MCF 10A (cell line): ENCODE measurements at places on chromosomes 6 and 20. TPM values are rescaled to one million over a fixed set of nuclear protein-coding genes. Genes with fewer than 3 reads are reported as not detected.

The SEMG2 gene
- total RNA-seq = not detected in 2 replicates

GRCh38 chr6:122116119-122116834 is 283.2 kb upstream of the HSF2 start:
- DNase-seq = no peak

DNA sequence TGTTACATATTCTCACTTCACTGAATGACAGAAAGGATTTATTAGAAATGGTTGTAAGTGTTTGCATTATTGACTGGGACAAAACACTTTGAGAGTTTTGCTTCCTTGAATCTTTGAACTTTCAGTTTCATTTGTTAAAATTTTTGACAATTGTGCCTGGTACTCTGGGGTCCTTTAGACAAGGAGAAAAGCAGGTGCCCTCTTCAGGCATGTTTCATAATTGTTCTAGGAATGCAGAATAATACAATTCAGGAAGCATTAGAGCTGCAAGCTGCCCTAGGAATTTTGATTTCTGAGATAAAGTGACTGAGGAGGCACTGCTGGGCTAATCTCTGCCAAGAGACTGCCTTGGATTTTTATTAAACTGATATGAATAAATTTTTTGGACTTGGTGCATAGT is 49.7 kb downstream of the TOP1 start:
- DNase-seq = peak; percentile 50

DNA sequence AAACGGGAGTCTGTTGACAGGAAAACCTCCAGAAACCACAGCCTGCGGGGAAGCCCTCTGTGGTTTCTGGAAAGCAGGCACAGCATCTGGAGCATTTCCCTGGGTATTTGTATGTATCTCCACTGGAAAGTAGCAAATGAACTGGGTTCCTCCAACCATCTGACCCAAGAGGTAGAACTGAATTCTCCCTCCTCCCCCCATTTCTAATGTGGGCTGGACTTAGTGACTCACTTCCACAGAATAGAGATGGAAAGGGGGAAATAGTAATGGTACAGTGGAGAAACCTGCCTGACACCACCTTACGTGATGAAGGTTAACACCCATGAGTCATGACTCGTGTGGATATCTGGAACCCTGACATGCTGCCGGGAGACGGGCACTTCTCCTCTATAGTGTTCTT is 51.9 kb upstream of the XRN2 start:
- DNase-seq = peak; percentile 13

DNA sequence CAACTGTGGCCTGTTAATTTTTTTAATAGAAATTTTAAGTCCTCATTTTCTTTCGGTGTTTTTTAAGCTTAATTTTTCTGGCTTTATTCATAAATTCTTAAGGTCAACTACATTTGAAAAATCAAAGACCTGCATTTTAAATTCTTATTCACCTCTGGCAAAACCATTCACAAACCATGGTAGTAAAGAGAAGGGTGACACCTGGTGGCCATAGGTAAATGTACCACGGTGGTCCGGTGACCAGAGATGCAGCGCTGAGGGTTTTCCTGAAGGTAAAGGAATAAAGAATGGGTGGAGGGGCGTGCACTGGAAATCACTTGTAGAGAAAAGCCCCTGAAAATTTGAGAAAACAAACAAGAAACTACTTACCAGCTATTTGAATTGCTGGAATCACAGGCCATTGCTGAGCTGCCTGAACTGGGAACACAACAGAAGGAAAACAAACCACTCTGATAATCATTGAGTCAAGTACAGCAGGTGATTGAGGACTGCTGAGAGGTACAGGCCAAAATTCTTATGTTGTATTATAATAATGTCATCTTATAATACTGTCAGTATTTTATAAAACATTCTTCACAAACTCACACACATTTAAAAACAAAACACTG is 10.1 kb downstream of the HFE start:
- peak; percentile 74 for DNase-seq

The PLCB4 gene
- 0.22 and 0.91 TPM in 2 replicates for total RNA-seq

- no peak for DNase-seq
These were observed 724 bp upstream of the CUL7 start for GRCh38 chr6:43054206-43054943.

- no peak for DNase-seq
These were observed 251.7 kb downstream of the PHACTR1 start for GRCh38 chr6:12968290-12968689.

The DUSP15 gene
- total RNA-seq = not detected in 2 replicates

- peak; percentile 28 for DNase-seq
These were observed 682.0 kb downstream of the GRIK2 start for GRCh38 chr6:102075539-102075938.

The OTOR gene
- not detected in 2 replicates for total RNA-seq

GRCh38 chr20:9392892-9393857 is 121.2 kb upstream of the LAMP5 start:
- peak; percentile 76 for DNase-seq

DNA sequence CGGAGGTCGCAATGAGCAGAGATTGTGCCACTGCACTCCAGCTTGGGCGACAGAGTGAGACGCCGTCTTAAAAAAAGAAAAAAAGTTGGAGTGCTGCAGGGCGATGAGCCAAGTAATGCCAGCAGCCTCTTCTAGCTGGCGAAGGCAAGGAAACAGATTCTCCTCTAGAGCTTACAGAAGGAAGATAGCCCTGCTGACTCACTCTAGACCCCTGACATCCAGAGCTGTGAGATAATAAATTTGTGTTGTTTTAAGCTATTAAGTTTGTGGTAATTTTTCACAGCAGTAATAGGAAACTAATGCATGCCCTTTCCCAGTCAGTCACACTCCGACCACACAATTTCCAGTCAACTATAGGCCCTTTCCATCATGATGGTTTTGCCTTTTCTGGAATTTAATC is 16.4 kb downstream of the PRSS16 start:
- DNase-seq = no peak

DNA sequence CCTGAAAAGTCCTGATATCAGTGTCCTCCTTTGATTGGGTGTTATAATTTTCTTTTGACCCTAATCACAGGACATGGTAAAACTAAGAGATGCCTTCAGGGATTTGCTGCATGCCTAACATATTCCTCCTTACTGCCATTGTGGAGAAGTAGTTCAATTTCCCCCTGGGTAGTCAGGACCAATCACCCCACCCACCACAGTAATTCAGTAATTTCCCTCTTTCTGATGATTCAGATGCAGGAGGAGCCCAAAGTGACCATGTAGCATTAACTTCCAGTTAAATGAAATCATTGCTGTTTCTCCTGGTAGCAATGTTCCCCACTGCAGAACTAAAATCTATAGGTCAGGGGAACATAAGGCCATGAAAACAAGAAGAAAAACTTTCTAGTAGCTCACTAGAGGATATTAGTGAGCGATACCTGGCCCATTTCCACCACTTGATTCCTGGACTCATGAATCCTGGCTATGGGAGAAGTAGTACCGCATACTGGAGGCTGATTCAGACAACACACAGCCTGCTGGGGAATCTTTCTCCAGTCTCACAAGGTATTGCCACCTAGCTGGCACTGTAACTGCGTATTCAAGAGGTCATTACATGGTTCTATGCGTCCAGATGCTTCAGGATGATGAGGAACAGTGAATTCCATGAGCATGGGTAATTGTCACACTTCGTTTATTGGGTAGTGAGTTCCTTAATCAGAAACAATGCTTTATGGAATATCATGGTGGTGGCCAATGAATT is 561.2 kb downstream of the HAO1 start:
- no peak for DNase-seq

The DDO gene
- not detected in 2 replicates for total RNA-seq

- DNase-seq = peak; percentile 85
These were observed 11.0 kb downstream of the UQCC2 start for GRCh38 chr6:33700391-33701050.

The LY6G6D gene
- not detected in 2 replicates for total RNA-seq

GRCh38 chr6:42428326-42429041 is 23.2 kb downstream of the TRERF1 start:
- DNase-seq = no peak

The SOX18 gene
- total RNA-seq = 0.16 and 0.22 TPM in 2 replicates

DNA sequence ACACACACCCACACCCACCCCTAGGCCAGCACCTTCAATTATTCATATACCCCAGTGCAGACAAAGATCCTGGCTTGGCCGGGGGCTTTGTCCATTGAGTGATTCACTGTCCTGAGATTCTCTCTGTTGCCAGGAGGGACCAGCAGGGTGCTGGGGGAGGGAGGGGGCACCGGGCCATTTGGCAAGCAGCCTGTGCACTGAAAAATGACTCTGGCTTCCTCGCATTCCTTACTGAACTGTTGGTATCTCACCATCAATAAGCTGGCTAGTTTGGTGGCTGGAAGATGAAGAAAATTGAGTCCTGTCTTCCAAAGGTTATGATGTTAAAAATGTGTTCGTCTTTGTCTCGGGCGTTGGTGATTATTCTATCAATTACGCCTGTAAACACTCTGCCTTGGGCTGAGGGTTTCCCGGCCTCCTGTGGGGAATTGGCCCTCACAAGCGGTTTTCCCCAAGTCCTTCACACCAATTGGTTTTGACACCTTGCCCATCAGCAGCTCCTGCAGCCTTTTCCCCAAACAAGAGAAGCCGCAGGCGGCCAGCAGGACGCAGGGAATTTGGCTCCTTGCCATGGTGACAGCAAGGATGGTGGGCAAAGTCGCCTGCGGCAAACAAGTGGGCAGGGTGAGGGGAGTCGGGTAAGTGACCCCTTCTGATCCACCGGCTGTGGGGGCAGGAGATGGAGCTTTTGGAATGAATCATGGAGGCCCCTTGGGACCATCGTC is 4.9 kb downstream of the VSTM2L start:
- peak; percentile 84 for DNase-seq

The EEF1A2 gene
- total RNA-seq = 3.3 and 9.9 TPM in 2 replicates

DNA sequence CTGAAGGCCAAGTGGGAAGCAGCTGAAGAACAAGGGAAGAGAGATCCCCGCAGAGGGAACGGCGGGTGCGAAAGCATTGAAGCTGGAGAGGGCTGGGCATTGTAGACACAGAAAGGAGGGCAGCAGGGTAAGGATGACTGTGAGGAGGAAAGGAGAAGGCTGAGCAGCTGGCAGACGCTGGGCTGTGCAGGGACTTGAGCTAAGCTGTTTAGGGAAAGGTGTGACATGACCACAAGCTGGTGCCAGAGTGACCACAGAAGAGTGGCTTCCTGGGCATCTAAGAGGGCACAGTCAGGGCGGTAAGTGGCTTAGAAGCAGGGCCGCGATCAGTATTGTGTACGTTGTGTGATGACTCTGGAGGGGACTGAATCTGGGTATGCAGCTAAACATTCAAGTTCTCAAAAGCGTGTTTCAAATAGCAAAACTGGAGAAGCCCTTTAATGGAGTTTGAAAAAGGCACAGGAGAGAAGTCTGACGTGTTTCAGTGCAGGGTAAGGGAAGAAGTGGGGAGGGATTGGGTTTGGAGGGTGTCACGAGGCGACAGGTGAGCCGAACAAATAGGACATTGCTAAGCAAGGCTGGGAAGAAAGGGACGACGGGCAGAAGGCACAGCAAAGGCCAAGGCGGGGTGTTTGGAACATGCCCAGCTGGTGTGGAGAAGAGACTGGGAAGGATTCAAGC is 46.1 kb upstream of the ARFGEF2 start:
- no peak for DNase-seq

GRCh38 chr6:135382182-135382628 is 115.3 kb downstream of the AHI1 start:
- no peak for DNase-seq

The HLA-DRB1 gene
- not detected in 2 replicates for total RNA-seq

GRCh38 chr6:26017632-26017966 is 55.0 kb downstream of the TRIM38 start:
- peak; percentile 93 for DNase-seq

The CRISP3 gene
- not detected in 2 replicates for total RNA-seq

- no peak for DNase-seq
These were observed 1.9 kb upstream of the BACH2 start for GRCh38 chr6:90298459-90299053.
